ENCODE measurements at places on chromosomes 5 and 9.

DNA sequence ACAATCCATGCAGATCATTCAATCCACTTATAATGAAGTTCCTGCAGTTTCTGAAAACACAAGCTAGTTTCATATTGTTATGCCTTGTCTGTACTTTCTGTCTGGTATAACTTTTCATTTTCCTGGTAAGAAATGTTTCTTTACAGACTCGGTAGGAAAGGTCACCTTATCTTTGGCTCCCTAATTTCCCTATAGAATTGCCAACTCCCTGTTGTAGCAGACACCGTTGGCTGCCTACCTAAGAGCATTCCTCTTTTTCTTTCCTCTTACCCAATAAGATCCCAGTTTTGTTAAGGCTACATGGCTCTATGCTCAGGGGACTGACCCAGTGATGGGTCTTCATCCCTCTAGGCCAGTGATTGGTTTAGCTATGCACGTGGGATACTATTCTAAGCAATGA is 6.2 kb upstream of the ARHGEF37 start:
- no peak for DNase-seq

DNA sequence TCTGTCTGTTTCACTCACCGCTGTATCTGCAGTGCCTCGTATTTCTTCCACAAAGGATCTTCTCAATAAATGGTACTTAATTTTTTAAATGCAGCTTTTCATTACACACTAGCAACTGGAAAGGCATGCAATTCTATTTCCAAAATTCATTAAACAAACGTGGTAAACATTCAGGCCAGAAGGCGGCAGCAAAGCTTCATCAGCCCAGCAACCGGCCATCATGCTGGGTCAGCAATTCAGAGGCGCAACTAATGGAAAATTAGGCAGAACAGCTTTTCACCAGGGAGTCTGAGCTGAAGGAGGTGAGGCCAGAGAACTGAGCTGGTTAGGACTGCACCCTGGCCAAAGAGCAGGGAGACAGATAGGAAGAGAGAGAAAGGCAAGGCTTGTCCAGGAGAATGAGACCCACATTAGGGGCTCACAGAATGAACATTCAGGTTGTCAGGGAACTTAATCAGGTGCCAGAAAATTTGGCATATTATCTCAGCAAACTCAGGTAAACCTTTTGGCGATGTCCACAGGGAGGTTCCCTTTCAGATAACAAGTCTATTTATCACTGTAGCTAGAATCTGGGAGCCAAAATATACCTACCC is 17.7 kb upstream of the RNF180 start:
- no peak for DNase-seq

DNA sequence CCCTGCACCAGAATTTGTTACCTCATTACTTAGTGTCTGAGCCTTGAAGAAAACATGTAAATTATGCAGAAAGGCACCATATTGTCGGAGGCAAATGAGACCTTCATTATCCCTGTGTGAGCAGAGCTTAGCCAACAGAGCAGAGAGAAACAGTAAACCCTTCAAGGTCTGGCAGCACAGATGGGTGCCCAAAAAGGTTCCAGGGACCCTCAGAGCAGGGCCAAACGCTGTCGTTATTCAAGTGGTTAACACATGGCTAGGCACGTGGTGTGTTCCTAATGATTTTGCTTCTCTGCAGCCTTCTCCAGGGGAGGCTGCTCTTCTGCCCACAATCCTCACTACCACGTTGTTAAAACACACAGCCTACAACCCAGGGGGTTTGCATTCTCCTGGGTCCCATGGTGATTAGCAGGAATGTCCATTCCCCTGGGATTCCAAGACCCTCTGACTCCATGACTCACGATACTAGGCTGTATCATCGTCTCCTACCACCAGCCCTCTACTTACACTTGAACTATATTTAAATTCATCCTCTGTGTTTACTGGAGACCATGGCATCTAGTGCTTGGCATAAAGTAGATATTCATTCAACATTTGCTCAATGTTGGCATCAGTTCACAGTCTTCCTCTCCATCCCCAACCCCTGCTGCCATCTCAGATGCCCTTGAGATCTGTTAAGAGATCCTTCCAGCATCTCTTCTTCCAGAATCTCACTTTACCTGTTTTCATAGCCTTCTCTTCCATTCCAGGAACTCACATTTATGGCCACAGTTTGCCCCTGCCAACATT is 174.5 kb upstream of the RAD23B start:
- DNase-seq, result no peak

DNA sequence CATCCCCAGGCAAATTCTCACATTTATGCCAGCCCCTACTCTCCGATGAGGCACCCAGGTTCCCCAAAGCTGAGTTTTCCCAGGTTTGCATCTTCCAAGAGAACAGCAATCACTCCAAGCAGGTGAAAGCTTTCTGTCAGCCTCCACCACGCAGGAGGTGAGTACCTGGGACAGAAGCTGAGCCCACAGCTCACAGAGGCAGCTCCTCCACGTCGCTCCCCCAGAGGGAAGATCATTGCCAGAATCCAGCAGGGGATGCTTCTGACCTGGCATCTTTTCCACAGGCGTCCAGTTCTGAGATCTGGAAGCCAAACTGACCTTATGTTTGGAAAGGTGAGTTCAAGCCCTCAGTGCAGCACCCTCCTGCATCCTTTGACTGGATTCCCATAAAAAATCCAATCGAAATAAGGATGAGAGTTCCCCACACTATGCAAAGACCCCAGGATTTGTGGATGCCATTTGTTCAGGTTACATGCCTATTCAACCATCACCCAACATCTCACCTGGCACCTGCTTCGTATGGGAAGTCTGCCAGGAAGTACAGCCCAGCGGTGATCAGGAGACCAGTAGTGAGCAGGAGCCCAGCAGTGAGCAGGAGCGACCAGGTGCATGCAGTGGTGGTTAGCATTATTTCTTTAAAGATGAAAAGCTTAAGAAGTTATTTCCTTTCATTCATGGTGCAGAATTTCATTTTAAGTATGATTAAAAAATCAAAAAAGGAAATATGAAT is 47.4 kb upstream of the OLFM1 start:
- no peak for DNase-seq

DNA sequence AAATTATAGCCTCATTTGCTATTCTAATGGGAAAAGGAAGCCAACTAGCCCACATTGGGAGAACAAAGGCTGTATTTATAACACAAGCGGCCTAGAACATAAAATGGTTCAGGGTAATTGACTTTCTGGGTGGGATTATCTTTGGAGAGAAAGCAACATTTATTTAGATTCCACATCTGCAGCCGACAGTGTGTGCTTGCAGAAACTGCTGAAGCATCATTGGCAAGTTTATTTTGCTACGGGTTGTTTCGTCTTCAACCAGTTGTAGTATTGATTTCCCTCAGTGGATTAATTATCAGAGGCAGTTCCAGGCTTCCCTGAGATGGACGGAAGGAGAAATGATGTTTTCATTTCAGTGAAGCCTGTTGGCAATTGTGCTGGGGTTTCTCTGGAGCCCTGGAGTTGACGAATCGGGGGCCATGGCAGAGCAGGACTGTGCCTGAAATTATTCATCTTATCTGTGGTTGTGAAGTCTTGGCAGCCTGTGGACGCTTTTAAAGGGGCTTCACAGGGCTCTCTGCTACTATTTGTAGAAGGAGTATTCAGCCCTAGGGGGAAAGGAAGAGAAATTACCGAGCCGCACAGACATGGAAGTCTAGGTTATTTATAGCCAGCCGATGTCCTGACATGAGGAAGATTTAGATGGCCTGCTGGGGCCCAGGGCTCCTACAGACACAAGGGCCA is 290.6 kb upstream of the IRX4 start:
- no peak for DNase-seq

DNA sequence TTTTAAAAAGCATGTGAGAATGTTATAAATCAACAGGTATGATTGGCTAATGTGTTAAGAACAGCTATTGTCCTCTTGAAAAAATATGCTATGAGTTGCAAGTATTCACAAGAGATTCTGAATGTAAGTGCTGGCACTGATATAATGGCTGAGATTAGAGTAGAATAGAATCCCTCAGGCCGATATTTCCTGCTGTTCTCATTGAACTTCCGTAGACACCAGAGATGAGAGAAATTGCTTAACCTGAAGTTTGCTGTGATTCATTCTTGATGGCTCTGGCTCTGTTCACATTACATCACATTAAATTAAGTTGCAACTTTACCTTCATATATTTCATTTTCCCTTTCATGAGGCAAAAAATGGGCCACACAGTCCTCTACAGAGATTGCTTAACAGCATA is 114.5 kb downstream of the BAAT start:
- no peak for DNase-seq

DNA sequence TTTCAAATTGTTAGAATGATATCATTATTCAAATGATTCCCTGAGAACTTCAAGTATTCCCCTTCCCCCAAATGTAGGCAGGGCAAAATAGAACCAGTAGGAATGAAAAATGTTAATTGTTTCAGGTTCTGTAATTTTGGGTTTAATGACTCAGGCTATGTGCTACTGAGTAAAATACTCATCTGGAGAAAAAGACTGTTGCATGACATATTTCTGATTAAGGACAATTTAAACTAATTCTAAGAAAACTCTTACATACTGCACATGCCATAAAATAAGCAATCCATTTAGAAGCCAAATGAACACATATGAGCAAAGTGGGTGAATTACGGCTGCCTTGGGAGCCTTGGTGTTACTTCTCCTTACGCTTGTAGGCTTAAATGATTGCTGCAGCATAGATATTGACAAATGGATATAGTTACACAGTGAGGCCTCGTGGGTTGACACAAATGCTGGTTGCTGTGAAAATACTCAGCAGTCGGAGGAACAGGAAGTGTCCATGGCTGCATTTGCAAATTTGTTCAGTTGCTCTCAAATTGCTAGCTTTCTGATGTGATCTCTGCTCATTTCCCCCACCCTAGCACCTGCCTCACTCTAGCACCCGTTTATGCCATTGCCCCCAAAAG is 174.9 kb upstream of the DMAC1 start:
- DNase-seq, result no peak

- no peak for DNase-seq
These were observed 34.3 kb upstream of the CAST start for GRCh38 chr5:96627792-96628398.
